ENCODE measurements at places on chromosomes 1 and 21. TPM values are rescaled to one million over a fixed set of nuclear protein-coding genes. Genes with fewer than 3 reads are reported as not detected.

LGR6 gene
- total RNA-seq: 26.0 TPM

BACE2 gene
- 151 TPM for total RNA-seq

NKAIN1 gene
- not detected for total RNA-seq

AK5 gene
- total RNA-seq: not detected

DVL1 gene
- total RNA-seq: 66.7 TPM

CDC7 gene
- total RNA-seq: 2.7 TPM

TPTE gene
- total RNA-seq: not detected

BTG2 gene
- 219 TPM for total RNA-seq

- H3K4me1 ChIP-seq: no peaks in the 10 kb centered on the region
- H3K27me3 ChIP-seq: no peaks in the 10 kb centered on the region
- H3K27ac ChIP-seq: no peak overlapping the region
- DNase-seq: no peak
Observed at GRCh38 chr21:15743593-15743992, 13.8 kb downstream of the USP25 start.

GRCh38 chr1:246052603-246053002 lies 454.5 kb downstream of the SMYD3 start:
- H3K4me3 ChIP-seq: no peak overlapping the region
- H3K36me3 ChIP-seq: no peaks in the 10 kb centered on the region
- H3K4me1 ChIP-seq: no peaks in the 10 kb centered on the region
- H3K27me3 ChIP-seq: no peaks in the 10 kb centered on the region
- no peak for DNase-seq
- H3K27ac ChIP-seq: no peak overlapping the region

- no peaks in the 10 kb centered on the region for H3K4me1 ChIP-seq
- H3K36me3 ChIP-seq: no peaks in the 10 kb centered on the region
- no peaks in the 10 kb centered on the region for H3K27me3 ChIP-seq
Observed at GRCh38 chr1:170296642-170297041, 150.9 kb downstream of the NTMT2 start.

GRCh38 chr1:231170875-231171274 lies 9.0 kb downstream of the TRIM67 start:
- no peaks in the 10 kb centered on the region for H3K4me1 ChIP-seq
- no peak for DNase-seq
- no peaks in the 10 kb centered on the region for H3K27me3 ChIP-seq
- no peaks in the 10 kb centered on the region for H3K36me3 ChIP-seq
- H3K27ac ChIP-seq: no peak overlapping the region

- H3K27me3 ChIP-seq: no peaks in the 10 kb centered on the region
- H3K4me1 ChIP-seq: peaks cover 20% of the 10 kb centered on the region
- H3K4me3 ChIP-seq: no peak overlapping the region
- peak overlapping the region; percentile 69 for H3K27ac ChIP-seq
Observed at GRCh38 chr1:183219616-183220009, 33.5 kb downstream of the LAMC2 start.

DNA sequence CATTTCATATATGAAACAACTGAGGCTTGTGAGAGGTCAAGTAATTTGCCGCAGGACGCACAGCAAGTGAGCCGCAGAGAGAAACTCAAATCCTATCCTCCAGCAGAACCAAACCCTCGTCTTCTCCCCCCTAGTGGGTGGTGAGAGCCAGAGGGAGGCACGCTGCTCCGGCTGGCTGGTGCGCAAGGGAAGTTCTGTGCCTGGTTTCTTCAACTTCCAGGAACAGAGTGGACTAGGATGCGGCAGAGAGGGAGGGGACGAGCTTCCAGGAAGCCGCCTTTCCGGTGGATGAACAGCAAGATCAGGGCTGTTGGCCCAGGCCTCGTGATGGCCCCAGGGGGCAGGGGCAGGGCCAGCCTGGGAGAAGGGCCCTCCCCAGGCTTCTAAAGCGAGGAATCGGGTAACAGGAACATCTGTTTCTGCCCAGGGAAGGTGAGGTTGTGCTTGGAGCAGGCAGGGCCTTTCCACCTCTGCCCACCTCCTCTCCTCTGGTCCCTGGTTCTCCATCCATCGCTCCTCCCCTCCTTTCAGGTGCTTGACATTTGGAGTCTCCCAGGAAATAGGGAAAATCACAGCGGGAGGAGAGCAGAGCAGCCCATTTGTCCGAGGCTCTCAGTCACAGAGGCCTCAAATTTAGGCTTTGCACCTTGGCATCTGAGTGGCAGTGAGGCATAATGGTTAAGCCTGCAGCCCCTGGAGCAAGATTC lies 16.8 kb upstream of the PDIK1L start:
- no peak for DNase-seq
- no peaks in the 10 kb centered on the region for H3K36me3 ChIP-seq
- no peaks in the 10 kb centered on the region for H3K27me3 ChIP-seq
- H3K27ac ChIP-seq: no peak overlapping the region
- H3K4me1 ChIP-seq: no peaks in the 10 kb centered on the region

DNA sequence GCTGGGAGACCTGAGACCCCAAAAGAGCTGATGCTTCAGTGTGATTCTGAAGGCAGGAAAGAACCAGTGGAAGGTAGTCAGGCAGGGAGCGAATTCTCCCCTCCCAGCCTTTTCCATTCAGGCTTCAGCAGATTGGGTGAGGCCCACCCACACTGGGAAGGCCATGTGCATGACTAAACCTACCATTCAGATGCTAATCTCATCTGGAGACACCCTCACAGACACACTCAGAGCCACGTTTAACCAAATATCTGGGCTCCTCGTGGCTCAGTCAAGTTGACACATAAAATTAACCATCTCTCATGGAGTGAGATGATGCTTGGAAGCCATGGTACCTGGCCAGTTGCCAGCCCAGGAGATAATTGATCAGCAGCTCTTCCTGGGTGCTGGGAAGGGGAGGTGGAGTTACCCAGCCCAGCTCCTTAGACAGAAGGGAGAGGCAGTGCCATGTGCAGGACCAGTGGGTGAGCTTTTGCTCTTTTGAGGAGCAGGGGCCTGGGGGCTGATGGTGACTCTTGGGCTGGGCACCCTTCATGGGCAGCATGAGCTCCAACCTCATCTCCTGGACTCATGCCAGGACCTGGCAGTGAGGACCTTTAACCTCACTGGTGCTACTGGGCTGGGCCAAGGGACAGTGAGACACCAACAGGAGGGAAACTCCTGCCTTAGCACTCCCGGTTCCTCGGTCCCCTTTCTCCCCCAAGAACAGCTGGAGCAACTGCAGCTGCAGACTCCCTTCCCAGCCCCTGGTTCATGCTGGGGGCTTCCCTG lies 89.0 kb upstream of the ACTL8 start:
- H3K4me1 ChIP-seq: no peaks in the 10 kb centered on the region
- DNase-seq: no peak
- peaks cover 89% of the 10 kb centered on the region for H3K36me3 ChIP-seq
- H3K27me3 ChIP-seq: no peaks in the 10 kb centered on the region

- H3K27ac ChIP-seq: no peak overlapping the region
- H3K27me3 ChIP-seq: no peaks in the 10 kb centered on the region
- no peaks in the 10 kb centered on the region for H3K4me1 ChIP-seq
- no peak overlapping the region for H3K4me3 ChIP-seq
- H3K36me3 ChIP-seq: no peaks in the 10 kb centered on the region
- no peak for DNase-seq
Observed at GRCh38 chr1:116329524-116330341, 43.3 kb upstream of the ATP1A1 start.

GRCh38 chr1:159755451-159756007 lies 25.2 kb upstream of the DUSP23 start:
- no peak for DNase-seq
- no peak overlapping the region for H3K27ac ChIP-seq
- no peaks in the 10 kb centered on the region for H3K27me3 ChIP-seq
- no peak overlapping the region for H3K4me3 ChIP-seq
- H3K36me3 ChIP-seq: no peaks in the 10 kb centered on the region

- H3K27me3 ChIP-seq: no peaks in the 10 kb centered on the region
- H3K36me3 ChIP-seq: no peaks in the 10 kb centered on the region
- DNase-seq: no peak
- H3K4me3 ChIP-seq: no peak overlapping the region
Observed at GRCh38 chr1:64956010-64956640, 10.2 kb downstream of the JAK1 start.

DNA sequence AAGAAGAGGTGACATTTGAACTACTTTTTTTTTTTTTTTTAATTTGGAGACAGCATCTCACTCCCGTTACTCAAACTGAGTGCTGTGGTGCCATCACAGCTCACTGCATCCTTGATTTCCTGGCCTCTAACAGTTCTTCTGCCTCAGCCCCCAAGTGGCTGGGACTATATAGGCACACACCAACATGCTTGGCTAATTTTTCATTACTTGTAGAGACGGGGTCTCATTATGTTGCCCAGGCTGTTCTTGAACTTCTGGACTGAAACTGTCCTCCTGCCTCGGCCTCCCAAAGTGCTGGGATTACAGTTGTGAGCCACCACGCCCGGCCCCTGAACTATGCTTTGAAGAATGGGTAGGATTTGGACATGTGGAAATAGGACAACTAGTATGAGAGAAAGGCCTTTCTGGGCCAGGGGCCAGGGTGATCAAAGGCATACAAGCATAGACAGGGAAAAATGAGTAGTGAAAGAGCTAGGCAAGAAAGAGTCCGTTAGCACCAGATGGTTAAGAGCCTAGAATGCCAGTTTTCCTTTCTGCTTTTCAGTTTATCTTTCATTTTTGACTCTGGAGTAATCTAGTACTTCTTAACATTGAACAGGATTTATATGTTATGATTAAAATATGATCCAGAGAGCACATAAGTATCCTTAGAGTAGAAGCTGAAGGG lies 6.3 kb downstream of the RABGAP1L start:
- DNase-seq: no peak
- H3K36me3 ChIP-seq: no peaks in the 10 kb centered on the region
- no peaks in the 10 kb centered on the region for H3K4me1 ChIP-seq
- no peak overlapping the region for H3K4me3 ChIP-seq

GRCh38 chr21:16519036-16519435 lies 789.3 kb downstream of the USP25 start:
- no peaks in the 10 kb centered on the region for H3K27me3 ChIP-seq
- H3K4me3 ChIP-seq: no peak overlapping the region
- no peaks in the 10 kb centered on the region for H3K36me3 ChIP-seq

GRCh38 chr1:31715873-31716220 lies 12.0 kb upstream of the COL16A1 start:
- no peaks in the 10 kb centered on the region for H3K36me3 ChIP-seq
- no peak for DNase-seq
- H3K27me3 ChIP-seq: no peaks in the 10 kb centered on the region
- H3K27ac ChIP-seq: peak overlapping the region; percentile 96
- peaks cover 39% of the 10 kb centered on the region for H3K4me1 ChIP-seq
- peak overlapping the region; percentile 46 for H3K4me3 ChIP-seq

DNA sequence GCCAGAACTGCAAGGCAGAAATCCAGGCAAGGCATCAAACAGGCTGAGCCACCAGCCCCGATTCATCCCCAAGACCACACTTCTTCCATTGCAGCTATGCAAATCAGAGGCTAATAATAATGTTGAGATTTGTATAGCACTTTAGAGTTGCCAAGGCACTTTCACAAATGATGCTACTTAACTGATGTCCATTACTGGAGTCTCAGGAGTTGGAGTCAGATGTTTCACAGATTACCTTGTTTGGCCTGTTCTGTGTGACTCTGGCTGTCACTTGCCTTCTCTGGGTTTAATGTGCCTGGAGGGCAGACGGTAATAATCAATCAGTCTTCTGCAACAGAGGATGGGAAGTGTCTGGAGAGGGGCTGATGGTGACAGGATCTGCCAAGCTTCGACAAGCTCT lies 40.8 kb upstream of the MPZL1 start:
- H3K4me1 ChIP-seq: peaks cover 6% of the 10 kb centered on the region
- H3K27me3 ChIP-seq: no peaks in the 10 kb centered on the region

GRCh38 chr1:67044631-67045270 lies 9.2 kb downstream of the SLC35D1 start:
- H3K36me3 ChIP-seq: peaks cover 41% of the 10 kb centered on the region
- H3K27me3 ChIP-seq: no peaks in the 10 kb centered on the region
- DNase-seq: no peak
- H3K4me3 ChIP-seq: no peak overlapping the region
- no peak overlapping the region for H3K27ac ChIP-seq

DNA sequence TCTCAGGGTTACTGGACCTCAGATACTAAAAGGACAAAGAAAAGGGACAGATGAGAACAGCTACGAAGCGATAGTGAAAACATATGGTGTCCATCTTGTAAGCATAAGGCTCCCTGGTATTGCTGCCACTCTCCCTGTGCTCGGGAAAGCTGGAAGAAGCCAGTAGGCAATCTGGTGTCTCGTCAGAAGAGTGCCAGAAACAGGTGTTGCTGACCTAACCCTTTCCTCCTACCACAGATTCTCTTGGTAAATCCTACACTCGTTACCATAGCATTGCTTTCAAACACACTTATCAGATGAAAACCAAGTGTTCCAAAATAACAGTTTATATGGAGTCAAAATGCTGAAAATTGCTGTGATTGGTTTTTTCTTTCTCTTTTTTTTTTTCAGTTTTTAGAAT lies 146.3 kb downstream of the NRIP1 start:
- H3K27ac ChIP-seq: no peak overlapping the region
- DNase-seq: no peak
- H3K27me3 ChIP-seq: no peaks in the 10 kb centered on the region
- H3K4me3 ChIP-seq: no peak overlapping the region
- no peaks in the 10 kb centered on the region for H3K36me3 ChIP-seq

GRCh38 chr1:215665215-215665614 lies 98.1 kb downstream of the KCTD3 start:
- H3K4me1 ChIP-seq: no peaks in the 10 kb centered on the region
- H3K36me3 ChIP-seq: no peaks in the 10 kb centered on the region
- no peaks in the 10 kb centered on the region for H3K27me3 ChIP-seq
- DNase-seq: no peak

- no peak overlapping the region for H3K4me3 ChIP-seq
- peaks cover 6% of the 10 kb centered on the region for H3K36me3 ChIP-seq
- H3K27me3 ChIP-seq: no peaks in the 10 kb centered on the region
- H3K27ac ChIP-seq: no peak overlapping the region
- H3K4me1 ChIP-seq: no peaks in the 10 kb centered on the region
- DNase-seq: no peak
Observed at GRCh38 chr1:92583821-92584760, 97.4 kb upstream of the GFI1 start.

DNA sequence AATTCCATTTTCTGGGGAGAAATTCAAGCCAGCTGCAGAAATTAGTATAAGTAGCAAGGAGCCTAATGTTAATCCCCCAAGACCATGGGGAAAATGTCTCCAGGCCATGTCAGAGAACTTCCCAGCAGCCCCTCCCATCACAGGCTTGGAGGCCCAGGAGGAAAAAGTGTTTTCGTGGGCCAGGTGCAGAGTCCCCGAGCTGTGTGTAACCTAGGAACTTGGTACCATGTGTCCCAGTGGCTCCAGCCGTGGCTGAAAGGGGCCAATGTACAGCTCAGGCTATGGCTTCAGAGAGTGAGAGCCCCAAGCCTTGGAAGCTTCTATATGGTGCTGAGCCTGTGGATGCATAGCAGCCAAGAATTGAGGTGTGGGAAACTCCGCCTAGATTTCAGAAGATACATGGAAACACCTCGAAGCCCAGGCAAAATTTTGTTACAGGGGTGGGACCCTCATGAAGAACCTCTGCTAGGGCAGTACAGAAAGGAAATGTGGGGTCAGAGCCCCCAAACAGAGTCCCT lies 286.3 kb downstream of the MATN1 start:
- no peaks in the 10 kb centered on the region for H3K4me1 ChIP-seq
- no peaks in the 10 kb centered on the region for H3K27me3 ChIP-seq
- H3K27ac ChIP-seq: no peak overlapping the region
- no peaks in the 10 kb centered on the region for H3K36me3 ChIP-seq
- no peak overlapping the region for H3K4me3 ChIP-seq

GRCh38 chr1:43987159-43987902 lies 4.1 kb upstream of the CCDC24 start:
- H3K4me1 ChIP-seq: peaks cover 12% of the 10 kb centered on the region
- H3K4me3 ChIP-seq: no peak overlapping the region
- H3K36me3 ChIP-seq: no peaks in the 10 kb centered on the region
- H3K27ac ChIP-seq: no peak overlapping the region
- H3K27me3 ChIP-seq: no peaks in the 10 kb centered on the region
- DNase-seq: no peak

GRCh38 chr1:225441314-225442122 lies 13.7 kb upstream of the LBR start:
- peak; percentile 30 for DNase-seq
- H3K36me3 ChIP-seq: no peaks in the 10 kb centered on the region
- no peak overlapping the region for H3K27ac ChIP-seq
- no peaks in the 10 kb centered on the region for H3K27me3 ChIP-seq
- no peaks in the 10 kb centered on the region for H3K4me1 ChIP-seq
- H3K4me3 ChIP-seq: no peak overlapping the region

Measured in ascending aorta (tissue), 2 donors.